Stimulated activated CD8-positive, alpha-beta memory T cell treated with anti-CD3 and anti-CD28 coated beads, Interleukin-7, amount 100 ng/mL, for 1 hour (primary cell): ENCODE measurements at places on chromosomes 7 and 10.

DNA sequence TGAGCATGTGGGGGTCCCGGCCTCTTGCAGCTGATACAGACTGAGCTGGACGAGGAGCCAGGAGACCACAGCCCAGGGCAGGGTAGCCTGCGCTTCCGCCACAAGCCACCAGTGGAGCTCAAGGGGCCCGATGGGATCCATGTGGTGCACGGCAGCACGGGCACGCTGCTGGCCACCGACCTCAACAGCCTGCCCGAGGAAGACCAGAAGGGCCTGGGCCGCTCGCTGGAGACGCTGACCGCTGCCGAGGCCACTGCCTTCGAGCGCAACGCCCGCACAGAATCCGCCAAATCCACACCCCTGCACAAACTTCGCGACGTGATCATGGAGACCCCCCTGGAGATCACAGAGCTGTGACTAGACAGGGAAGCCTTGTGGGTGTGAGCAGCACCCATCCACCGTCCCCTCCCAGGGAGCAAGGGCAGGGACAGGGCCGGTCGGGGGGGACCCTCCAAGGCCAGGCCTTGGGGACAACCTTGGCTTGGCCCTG lies 36.1 kb downstream of the PSAP start:
- no peak for DNase-seq

DNA sequence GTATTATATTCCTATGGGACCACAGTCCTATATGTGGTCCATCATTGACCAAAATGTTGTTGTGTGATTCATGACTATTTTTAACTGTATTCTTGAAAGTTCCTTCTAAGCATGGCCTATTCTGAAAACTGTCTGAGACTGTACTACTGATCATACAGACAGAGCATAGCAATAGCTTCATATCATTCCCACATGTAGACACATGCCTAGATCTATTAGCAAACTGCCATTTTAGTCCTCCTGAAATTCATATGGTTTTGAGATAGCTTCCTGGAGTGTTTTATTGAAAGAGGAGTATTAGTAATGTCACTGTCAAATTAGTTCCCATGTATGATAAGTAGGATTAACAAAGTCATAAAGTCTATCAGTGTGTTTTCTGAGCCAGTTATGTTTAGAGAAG lies 157.5 kb downstream of the BMPER start:
- DNase-seq: no peak

DNA sequence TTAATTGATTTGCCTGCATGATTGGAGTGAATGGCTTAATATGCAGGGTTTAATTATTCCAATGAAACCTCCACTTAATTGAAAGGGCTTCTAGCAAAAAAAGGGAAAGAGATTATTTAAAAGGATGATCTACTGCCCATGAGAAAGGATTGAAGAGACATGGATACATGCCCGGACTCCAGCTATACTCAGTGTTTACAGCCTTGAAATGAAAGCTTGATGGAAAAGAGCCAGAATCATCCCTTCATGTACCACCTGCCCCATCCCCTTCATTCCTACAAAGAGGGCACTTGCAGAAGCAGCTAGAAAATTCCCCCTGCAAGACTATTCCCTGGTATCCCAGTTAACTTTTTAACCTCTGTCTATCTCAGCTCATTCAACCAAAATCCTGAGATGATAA lies 78.4 kb downstream of the CARD11 start:
- no peak for DNase-seq

- DNase-seq: no peak
These were observed 178.1 kb downstream of the EVX1 start for GRCh38 chr7:27420702-27421101.

GRCh38 chr7:1703441-1703840 lies 33.4 kb downstream of the ELFN1 start:
- no peak for DNase-seq

DNA sequence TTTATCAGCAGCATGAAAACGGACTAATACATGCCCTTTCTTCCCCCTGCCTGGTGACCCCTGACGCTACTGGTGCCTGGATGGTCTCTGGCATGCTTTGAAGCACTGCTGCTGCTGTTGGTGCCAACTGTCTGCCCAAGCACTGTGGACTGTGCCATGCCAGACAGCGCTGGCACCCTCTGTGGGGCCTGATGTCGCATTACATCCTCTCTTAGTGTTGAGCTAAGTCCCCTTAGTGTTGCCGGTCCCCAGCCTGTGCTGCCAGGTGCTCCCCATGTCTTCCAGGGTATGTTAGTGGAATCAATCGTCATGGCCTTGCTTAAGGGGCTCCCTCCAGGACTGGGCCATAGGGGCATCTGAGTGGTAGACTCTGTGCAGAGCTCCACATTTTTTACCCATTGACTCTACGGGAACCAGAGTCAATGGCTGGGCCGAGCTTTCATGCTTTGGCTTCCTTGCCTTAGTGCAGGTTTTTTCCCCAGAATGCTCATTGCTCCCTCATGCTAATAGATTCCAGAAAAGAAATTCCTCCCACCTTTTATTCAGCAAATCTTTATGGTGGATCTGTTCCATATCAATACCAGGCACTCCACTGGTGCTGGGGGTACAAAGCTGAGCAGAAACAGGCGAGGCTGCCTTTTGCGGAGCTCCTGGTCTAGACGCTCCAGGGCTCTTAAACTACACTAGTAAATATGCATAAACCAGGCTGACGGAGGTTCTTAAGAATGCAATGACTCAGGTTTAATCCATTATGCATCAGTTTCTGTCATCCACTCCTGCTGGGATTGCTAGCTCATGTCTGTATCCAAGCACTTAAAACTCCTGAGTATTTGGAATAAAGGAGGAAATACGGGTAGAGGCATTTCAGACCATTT lies 21.8 kb upstream of the MRC1 start:
- no peak for DNase-seq

- DNase-seq: no peak
These were observed 421.6 kb downstream of the RPS24 start for GRCh38 chr10:78455236-78455635.

- DNase-seq: no peak
These were observed 304.8 kb downstream of the POM121L12 start for GRCh38 chr7:53340220-53340619.

DNA sequence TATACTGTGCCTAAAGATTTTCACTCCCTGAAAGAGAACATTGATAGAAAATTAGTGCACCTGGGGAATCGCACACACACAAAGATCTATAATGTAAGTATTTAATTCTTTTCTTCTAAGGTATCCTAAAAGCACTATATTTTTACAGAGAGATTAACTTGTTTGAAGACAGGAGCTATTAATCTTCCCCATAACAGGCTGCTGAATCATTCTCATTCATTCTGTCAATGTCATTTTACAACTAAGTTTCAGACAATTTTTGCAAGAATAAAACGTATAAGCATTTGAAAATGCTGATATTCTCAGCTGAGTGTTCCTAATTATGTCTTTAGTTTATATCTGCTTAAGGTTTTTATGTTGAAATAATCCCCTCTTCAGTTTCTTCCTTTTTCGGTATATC lies 776.7 kb downstream of the NXPH1 start:
- DNase-seq: no peak

DNA sequence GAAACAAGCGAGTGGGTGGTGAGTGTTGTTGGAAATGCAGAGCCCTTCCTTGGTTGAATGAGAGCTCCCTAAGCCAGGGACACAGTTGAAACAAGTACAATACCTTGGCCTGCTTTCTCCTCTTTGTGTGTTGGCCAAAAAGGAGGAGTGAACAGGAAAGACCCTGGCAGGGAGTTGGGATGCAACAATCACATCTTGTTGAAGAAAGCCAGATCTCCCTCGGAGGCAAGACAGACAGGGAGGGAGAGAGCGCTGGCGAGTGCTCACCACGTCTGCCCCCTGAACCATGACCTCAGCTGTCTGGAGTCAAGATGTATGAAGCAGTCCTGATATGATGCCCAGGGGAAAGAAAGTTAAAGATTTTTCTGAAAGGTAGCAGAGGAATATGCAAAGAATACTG lies 66.8 kb downstream of the ADAM12 start:
- DNase-seq: no peak

DNA sequence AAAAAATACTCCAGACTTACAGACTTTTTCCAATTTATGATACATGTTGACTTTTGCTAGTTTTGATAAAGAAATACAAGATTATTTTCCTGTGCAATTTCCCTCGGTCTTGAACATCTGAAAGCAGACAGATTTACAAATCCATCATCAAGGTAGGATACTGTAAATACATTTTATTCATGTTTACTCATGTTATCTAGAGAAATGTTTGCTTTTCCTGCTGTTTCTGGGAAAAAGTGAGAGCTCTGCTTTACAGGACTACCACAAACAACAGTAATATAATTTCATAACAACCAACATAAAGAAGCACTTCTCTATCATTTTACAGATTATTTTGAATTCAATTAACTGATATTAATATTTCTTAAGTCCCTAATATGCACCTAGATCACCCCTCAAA lies 31.7 kb upstream of the CASD1 start:
- DNase-seq: no peak

DNA sequence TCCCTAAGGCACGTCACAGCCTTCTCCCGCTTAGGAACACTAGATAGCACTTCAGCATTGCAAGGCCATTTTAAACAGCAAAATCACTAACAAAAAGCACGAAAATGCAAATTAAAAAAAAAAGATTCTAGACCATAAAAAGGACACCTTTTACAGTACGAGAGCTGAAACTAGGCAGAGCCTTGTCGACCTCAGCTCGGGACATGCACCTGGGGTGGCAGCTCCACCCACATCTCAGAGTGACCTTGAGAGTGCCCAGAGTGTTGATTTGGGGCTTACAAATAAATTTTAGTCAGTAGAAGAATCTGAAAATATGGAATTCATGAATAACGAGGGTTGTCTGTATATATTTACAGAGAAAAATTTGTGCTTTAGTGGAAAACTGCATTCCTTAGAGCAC lies 1.1 kb downstream of the MRPS24 start:
- no peak for DNase-seq

- DNase-seq: no peak
These were observed 505 bp downstream of the NUDCD3 start for GRCh38 chr7:44489955-44490350.

DNA sequence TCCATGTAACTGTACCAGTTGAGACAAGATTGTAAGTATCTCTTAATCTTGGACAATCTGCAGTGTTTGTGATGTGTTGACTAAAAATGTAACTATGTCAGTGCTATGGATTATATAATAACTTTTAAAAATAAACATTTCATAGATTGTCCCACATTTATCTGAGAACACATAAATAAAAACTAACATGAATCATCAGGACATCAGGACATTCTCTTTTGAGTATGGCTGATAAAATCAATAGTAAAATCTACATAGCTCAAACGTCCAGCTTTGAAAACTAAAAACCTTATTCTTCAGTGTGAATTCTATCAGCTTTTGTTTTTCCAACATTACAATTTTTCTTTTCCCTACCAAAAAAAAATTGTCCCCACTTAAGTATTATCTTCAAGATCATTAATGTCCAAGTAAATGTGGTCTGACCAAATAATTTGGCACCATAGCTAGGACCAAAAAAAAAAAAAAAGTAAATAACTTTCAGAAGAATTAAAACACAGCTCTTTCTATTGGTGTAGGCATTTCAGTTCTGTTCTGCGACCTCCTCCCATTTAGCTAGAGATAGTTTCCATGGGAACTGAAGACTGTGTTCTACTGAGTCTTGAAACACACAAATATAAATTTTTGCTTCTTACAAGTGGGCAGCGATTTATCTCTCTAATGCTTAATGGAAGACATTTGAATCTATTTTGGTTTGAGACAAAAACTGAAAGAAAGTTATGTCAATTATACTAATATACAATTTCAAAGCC lies 123.0 kb upstream of the SGCE start:
- no peak for DNase-seq

GRCh38 chr7:32588657-32589056 lies 93.4 kb downstream of the AVL9 start:
- DNase-seq: no peak

GRCh38 chr10:87668324-87669074 lies 8.8 kb downstream of the PAPSS2 start:
- DNase-seq: no peak

DNA sequence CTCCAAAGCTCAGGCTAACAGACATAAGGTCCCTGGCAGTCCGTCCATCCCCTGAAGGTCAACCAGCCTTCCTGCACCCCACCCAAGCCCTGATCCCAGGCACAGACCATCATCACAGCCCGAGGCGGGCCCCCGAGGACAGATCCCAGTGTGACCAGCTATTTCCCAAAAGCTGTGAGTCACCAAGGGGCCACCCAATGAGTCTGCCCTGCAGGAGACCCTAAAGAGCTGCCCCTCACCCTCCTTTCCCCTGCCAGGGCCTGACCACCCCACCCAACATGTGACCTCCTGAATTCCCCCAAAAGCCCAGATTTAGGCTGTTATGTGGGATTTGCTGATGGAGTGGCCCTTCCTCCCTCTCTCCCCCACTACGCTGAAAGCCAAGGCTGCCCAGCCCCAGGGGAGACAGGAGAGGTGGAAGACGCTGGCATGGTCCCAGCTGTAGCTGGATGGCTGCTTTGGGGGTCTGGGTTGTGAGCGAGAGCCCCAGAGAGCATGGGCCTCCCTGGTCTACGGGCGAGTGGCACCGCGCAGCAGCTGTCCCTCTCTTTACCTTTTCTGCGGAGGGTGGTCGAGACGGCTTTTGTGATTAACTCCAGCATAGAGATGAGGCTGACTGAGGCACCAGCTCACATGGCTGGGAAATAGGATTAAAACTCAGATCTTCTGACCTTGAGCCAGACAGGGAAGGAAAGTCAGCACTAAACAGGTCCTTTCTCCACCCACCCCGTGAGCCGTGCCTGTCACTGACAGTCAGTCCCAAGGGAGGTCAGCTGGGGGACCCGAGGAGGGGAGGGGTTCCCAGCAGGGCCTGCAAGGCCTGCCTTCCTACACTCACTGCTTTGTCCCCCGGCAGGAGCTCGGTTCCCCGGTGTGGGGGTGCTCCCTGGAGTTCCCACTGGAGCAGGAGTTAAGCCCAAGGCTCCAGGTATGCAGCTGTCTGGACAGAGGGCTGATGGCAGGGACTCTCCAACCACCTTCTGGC lies 16.7 kb downstream of the ELN start:
- DNase-seq: no peak

DNA sequence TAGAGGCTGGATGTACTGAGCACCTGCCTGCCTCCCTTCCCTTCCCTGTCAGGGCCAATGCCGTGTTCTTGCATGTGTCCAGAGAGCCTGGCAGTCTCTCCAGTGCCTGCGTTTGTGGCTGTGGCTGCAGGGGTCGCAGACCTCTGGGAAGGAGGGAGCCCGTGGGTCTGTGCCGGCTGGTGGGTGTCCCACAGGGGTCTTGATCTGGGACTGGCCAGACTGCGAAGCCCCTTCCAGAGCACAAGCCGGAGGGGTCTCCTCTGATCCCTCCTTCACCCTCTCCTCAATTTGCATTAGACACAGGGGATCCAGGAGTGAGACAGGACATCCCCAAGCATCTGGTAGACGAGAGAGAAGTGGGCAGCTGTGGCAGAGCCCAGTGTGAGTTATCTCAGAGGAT lies 199.2 kb downstream of the ADARB2 start:
- no peak for DNase-seq

DNA sequence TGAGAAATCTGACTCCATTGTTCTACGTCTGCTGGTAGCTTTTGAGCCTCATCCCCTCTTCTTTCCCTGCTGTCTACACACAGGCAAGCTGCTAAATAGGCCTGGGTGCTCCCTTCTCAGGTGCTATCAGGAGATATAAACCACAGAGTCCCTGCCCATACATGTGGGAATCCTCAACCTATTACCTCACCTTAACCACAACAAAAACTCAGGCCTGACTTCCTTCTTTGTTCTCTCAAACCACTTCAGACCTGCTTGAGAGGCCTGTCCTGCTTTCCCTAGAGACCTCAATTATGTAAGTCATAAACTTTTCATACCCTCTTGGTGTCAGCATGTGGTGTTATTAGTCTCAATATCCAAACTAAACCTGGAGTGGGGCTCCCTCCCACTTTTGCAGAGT lies 75.0 kb upstream of the MAGI2 start:
- no peak for DNase-seq

GRCh38 chr10:132135053-132135872 lies 51.5 kb upstream of the DPYSL4 start:
- no peak for DNase-seq

- no peak for DNase-seq
These were observed 690.8 kb upstream of the FZD8 start for GRCh38 chr10:36332926-36333325.
